ENCODE measurements at places on chromosomes 2 and 18. TPM values are rescaled to one million over a fixed set of nuclear protein-coding genes. Genes with fewer than 3 reads are reported as not detected.

- no peak for DNase-seq
These were observed 89.2 kb downstream of the FAM124B start for GRCh38 chr2:224312741-224313140.

DNA sequence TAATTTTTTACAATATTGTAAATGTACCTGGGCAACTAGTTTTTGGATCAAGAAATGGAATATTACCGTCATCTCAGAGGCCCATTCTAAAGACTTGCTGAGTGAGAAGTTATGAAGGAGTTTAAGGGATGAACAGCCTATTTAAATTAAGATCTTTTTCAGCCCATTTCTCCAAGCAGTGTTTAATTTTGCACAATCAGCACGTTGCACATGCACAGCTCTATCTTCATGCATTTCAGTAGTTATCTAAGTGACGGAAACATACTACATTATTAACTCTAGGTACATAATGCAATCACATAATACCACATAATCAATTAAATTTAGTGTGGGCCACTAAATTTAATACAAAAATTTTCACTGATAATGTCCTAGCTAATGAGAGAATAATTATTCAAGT, 582.1 kb upstream of the DSEL start:
- no peak for DNase-seq

DNA sequence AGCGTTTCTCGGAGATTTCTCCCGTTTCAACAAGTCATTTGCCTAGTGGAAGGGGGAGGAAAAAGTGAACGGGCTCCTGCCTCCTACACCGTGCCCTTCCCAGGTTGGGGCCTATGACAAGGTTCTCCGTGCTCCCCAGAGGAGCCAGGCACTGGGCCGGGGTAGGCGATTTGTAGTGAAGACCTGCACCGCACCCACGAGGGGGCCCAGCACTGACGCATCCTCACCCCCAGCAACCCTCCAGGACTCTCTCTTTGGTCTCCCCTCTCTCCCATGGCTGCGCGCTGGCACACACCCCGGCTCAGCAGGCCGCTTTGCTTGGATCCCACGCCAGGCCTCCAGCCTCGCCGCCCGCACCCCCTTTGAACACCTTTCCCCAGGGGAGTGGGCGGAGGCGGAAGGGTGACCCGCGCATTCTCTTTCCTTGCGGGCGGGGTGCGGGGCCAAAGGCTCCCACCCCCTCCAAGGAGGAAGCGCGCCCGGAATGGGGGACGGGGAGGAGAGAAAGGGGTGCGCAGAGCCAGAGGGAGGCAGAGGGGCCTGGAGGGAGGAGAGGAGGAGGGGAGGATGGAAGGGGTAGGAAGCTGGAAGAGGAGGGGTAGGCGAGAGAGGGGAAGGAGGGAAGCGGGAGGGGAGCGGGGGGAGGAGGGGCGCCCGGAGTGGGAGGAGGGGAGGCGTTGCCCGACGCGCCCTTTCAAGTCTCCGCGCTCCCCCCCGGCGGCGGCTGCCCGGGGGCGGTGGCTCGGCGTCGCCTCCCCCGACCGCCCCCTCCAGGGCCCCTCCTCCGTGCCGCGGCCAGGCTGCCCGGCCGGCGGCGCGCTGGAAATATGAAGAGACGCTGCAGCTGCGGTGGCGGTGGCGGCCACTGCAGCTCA, at the start of gene APCDD1:
Gene APCDD1 (plus strand): TSS at position 830 of the 875 bp plus-strand sequence. CDS start 347 bp downstream, outside the sequence.
- DNase-seq, result peak; percentile 80

GRCh38 chr2:146506851-146507250, 1338.0 kb upstream of the ACVR2A start:
- no peak for DNase-seq

GRCh38 chr2:238119756-238120462, 18.6 kb upstream of the KLHL30 start:
- peak; percentile 7 for DNase-seq

DNA sequence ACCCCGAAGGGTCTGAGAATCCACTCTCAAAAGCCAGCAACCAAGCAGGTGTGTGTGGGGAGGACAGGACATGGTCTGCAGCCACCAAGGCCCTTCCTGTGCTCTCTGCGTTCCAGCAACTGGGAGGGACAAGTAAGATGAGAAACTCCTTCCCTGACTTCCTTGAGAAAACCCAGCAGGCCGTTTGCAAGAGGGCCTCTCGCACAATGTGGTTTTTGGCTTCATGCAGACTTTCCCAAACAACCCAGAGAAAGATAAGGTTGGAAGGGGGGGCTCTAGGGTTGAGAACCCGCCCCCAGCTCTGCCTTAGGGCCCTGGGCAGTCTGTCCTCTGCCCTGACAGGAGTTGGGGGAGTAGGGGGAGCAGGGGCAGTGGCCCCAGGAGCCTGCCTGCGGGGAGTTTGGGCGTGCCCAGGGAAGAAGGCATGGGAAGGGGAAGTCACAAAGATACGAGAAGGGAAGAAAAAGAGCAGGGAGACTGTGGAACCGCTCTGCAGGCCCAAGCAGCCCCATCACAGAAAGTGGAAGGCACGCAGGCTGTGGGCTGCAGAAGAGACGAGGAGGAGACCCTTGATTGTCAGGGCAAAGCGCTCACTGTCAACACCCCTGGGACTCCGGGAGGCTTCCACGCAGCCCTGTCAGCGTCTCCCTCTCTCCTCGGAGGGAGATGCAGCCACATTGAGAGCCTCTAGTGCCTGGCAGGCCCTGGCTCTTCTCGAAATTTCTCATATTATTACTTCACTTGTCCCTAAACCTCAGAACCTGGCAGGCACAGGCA, 99.8 kb downstream of the SMAD7 start:
- DNase-seq, result peak; percentile 80

GRCh38 chr2:219174146-219174545, 2.6 kb downstream of the CNPPD1 start:
- DNase-seq, result no peak

DNA sequence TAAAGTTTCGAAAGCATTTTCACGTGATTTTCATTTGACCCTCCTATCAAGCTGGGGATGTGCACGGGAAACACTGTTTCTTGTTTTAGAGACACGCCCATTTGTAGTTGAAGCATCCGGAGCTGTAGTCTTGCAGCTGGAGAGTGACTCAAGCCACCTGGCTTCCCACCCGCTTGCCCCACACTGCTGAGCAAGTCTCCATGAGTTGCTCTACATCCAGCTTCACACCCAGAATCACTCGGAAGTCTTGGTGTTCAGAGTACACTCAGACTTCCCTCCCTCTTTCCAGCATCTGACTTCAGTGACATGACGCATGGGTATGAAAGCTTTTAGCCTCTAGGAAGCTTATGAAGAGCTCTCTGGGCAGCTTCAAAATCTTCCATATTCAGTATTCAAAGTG, 262.4 kb downstream of the NBAS start:
- DNase-seq, result no peak

DNA sequence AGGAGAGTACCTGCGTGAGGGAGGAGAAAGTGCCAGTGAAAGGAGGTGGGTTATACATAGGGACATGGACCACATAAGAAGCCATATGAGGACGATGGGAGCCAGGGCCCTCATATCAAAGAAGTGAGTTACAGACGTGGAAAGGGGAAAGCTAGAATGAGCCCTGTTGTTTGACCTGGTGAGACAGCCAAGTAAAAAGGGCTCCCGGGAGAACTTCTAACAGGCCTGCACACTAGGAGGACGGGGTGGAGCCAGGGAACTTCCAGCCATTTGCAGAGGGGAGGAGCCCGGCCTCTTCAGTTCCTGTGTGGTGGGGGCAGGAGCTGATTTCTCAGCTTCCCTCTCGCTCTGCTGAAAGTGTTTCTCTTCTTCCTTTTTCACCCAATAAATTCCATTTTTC, 84.1 kb upstream of the SLC66A3 start:
- DNase-seq, result no peak

GRCh38 chr18:22191923-22192322, 22.5 kb downstream of the GATA6 start:
- DNase-seq, result no peak

DNA sequence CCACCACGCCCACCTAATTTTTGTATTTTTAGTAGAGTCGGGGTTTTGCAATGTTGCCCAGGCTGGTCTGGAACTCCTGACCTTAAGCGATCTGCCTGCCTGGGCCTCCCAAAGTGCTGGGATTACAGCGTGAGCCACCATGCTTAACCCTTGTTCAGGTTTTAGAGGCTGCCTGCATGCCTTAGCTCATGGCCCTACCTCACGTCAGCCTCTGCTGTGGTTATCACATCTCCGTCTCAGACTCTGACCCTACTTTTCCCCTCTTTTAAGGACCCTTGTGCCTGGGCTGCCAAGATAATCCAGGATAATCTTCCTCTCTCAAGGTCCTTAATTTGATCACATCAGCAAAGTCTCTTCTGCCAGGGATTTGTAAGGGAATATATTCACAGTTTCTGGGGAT, 98.2 kb upstream of the PMAIP1 start:
- DNase-seq, result no peak

DNA sequence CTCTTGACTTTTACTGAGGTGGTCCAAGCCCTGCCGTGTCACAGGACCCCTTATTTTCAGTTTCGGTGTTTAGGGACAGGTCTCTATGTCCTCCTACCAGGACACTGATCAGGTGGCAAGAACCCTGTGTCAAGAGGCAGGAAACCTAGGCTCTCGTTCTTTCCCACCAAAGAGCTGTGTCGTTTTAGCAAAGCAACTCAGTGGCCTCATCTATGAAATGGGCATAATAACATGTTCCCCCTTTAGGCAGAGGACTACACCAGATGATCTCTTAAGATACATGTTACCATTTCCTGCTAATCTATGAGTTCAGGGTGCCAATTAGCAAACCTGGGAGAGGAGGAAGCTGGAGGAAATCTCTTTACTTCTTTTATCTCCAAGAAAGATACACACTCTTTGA, 1.9 kb downstream of the RAB31 start:
- no peak for DNase-seq

DNA sequence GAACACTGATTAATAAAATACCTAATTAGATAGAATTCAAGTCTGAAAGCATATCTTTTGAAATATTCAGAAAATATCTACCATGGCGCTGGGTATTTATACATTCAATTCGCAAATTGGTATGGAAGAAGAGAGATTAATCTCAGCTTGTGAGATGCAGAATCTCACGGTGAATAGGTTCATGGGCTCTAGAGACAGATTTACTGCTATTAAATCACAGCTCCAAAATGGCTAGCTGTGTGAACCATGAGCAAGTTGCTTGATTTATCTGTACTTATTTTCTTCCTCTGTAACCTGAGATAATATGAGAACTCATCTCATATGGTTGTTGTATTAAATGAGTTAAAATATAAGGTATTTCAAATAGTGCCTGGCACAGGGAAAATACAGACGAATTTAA, 556.7 kb downstream of the FBXO15 start:
- DNase-seq, result no peak

GRCh38 chr2:208594642-208595385, 188.2 kb downstream of the PTH2R start:
- DNase-seq, result no peak

- no peak for DNase-seq
These were observed 467.5 kb downstream of the FBXO15 start for GRCh38 chr18:73679941-73680712.

- no peak for DNase-seq
These were observed 97.8 kb downstream of the EPC2 start for GRCh38 chr2:148742373-148742772.

DNA sequence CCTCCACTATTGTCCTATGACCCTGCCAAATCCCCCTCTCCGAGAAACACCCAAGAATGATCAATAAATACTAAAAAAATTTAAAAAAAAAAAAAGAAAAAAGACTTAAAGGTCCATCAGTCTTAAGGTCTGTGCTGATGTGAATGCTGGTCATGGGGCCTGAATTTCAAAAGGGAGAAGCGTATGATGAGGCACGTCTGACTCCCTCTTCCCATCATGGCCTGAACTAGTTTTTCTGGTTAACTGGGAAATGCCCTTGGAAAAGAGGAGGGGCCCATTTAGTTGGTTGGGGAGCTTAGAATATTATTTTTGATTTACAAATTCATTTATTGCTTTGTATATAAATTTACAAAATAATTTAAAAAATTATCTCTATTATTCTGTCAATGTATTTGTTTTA, 291.0 kb upstream of the CDH19 start:
- no peak for DNase-seq

GRCh38 chr2:65786007-65786717, 353.8 kb upstream of the SPRED2 start:
- DNase-seq, result no peak

DNA sequence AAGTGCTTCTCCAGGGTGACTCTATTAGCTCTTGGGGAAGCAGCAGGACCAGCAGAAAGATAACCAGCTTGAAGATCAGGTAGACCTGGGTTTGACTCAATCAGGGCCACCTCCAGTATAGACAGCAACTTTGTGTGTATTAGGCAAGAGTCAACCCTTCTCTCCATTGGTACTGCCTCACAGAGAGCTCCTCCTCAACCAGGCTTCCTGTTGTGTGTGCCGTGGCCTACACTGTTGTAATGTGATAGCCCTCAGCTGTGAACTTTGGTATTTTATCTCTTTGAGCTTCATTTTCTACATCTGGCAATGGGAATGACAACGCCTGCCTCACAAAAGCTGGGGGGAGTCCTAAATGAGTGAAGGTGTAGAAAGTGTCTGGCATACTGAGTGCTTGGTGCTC, 17.0 kb upstream of the MAP3K20 start:
- DNase-seq, result no peak

DNA sequence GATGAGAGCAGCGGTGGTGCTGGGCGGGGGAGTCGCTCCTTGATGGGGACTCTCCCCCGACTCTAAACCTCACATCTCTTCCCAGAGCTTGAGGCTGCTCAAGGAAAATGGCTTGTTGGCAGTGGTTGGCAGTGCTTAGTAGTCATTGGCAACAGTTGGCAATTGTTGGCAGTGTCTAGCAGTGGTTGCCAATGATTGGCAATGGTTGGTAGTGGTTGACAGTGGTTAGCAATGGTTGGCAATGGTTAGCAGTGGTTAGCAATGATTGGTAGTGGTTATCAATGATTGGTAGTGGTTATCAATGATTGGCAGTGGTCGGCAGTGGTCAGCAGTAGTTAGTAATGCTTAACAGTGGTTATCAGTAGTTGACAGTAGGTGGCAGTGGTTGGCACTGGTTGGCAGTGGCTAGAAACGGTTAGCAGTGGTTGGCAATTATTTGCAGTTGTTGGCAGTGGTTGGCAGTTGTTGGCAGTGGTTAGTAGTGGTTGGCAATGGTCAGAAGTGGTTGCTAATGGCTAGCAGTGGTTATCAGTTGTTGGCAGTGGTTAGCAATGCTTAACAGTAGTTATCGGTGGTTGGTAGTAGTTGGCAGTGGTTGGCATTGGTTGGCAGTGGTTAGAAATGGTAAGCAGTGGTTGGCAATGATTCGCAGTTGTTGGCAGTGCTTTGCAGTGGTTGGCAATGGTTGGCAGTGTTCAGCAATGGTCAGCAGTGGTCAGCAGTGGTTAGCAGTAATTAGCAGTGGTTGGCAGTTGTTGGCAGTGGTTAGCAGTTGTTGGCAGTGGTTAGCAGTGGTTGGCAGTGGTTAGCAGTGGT, 85.4 kb upstream of the OTOS start:
- no peak for DNase-seq

The DSC3 gene
- total RNA-seq, result 0.14 TPM

The RPIA gene
- total RNA-seq, result 12.6 TPM

The GULP1 gene
- total RNA-seq, result 4.7 TPM

The COLEC11 gene
- total RNA-seq, result 6.6 TPM

The NCKAP5 gene
- 11.7 TPM for total RNA-seq

The SCN7A gene
- 14.0 TPM for total RNA-seq

The CFAP221 gene
- total RNA-seq, result 2.5 TPM

The KRTCAP3 gene
- total RNA-seq, result 0.85 TPM

The CCDC74B gene
- total RNA-seq, result 0.67 TPM

The MAB21L4 gene
- total RNA-seq, result 0.32 TPM

The KIF1A gene
- 1.6 TPM for total RNA-seq

Data from heart right ventricle (tissue), 16 donors.